ENCODE measurements at places on chromosomes 5 and 9.
A peak's percentile ranks its signal among the peaks of the same experiment; 100 is the strongest.

DNA sequence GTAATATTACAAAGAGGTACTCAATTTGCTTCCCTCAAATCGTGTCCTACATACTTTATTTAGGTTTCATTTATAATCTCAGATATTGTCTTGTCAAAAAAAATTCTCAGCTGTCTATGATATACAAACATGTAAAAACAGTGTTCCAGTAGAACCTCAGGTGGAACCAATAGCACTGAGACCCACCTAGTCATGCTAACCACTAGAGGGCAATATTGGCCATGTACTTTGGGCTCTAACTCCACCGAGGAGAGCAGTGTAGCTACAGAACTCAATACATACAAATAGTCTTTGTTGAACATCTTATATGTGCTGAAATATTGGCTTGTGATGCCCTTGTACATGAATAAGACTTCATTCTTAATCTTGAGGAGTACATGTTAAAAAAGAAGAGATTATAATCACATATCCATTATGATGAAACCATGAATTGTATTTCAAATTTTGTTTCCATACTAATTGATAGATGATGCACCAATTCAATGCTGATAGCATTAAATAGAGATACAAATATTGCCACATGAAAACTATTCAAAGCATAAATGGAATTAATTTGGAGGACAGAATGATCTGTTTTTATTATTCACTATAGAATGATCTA is 71.2 kb upstream of the CNTLN start:
- peak; percentile 25 for DNase-seq

DNA sequence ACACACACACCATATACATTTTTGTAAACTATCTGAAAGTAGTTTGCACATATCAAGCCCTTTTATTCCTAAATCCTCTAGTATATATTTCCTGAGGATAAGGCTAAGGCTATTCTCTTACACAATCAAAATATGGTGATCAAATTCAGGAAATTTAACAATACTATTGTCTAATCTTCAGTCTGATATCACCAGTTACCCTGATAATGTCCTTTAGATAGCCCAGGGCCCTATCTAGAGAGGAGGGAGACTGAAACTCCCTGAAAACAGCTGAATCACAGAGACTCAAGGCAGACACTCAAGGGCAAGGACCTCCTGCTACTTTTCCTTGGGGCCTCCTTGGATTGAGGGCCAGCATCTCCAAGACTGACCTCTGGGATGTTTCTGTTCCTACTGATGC is 30.4 kb downstream of the PTTG1 start:
- DNase-seq = no peak

GRCh38 chr9:113769412-113769811 is 106.7 kb upstream of the ZNF618 start:
- no peak for DNase-seq

- DNase-seq = no peak
Observed at GRCh38 chr5:171606414-171607024, 179.1 kb upstream of the SMIM23 start.

- DNase-seq = peak; percentile 33
Observed at GRCh38 chr5:83608122-83608521, 112.5 kb downstream of the HAPLN1 start.

GRCh38 chr5:580436-580835 is 31.7 kb upstream of the CEP72 start:
- no peak for DNase-seq

- no peak for DNase-seq
Observed at GRCh38 chr5:178832618-178833201, 27.0 kb upstream of the ZNF354B start.

DNA sequence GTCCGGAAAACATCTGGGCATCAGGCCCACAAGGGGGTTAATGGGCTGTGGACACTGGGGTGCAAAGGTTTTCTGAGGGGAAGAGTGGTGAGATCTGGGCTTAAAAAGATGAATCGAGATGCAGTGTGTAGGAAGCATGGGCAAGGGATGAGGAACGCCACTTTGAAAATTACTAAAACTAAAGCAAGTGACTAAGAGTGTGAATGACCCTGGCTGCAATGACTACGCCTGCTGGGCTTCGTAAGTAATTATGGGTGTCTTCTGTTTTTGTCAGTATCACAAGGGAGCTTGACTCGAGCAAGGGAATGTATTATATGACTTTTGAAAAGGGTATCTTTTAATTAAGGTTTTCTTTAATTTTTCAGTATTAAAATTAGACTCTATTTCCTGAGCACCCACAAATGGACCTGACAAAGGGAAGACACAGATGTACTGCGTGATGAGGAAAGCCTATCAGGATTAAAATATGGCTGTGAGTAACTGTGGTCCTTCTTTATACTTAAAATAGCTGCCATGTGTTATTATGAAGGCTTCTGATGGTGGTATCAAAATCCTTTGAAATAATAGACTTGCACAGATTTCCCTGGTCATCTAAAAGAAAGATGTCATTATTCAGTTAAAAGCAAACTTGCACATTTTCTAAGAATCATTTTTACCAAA is 4.2 kb downstream of the CTXN3 start:
- DNase-seq = no peak

DNA sequence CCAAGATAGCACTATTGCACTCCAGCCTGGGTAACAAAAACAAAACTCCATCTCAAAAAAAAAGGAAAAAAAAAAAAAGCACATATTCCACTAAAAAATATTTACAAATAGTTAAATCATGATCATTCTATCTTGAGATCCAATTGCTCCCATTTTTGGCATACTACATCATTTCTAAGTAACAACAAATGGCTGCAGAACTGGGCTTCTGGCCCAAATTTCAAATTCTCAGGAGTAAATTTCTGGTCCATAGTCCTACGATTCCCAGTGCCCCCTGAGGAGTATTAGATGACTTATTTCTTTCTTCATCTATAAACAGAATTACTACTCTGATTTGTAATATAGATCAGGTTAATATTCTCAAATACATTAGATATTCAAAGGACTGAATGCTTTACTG is 62.1 kb downstream of the CEMIP2 start:
- no peak for DNase-seq

- DNase-seq = no peak
Observed at GRCh38 chr5:92800365-92800764, 780.7 kb downstream of the NR2F1-AS1 start.

- DNase-seq = no peak
Observed at GRCh38 chr5:98341038-98342032, 432.1 kb upstream of the RGMB start.

DNA sequence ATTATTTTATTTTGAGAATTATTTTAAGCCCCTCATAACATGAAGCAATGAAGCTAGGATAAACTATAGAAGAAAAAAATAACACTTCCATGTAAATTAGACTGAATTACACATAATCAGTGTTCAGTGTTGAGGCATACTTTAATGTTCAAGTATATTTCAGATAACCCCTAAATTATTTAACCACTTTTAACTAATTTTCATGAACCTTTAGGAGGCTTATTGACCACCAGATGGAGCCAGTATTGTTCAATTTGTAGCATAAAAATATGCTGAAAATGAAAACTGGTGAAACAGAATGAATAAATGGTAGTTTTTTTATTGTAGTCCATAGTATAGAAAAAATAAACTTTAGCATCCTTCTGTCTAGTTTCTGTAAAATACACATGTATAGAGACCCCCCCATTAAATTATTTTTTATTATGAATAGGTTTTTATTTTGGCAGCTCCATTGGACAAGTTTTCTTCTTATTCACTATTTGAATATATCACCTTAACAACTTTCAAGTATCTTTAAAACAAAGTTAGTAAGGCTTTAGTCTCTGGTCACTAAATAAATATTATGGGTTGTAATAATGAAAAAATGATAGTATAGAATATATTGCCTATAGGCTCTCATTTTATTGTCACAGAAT is 190.1 kb downstream of the CWC27 start:
- peak; percentile 60 for DNase-seq

- DNase-seq = no peak
Observed at GRCh38 chr9:37899041-37899440, 4.9 kb downstream of the SLC25A51 start.

GRCh38 chr5:93151121-93151520 is 429.9 kb downstream of the NR2F1-AS1 start:
- DNase-seq = no peak

DNA sequence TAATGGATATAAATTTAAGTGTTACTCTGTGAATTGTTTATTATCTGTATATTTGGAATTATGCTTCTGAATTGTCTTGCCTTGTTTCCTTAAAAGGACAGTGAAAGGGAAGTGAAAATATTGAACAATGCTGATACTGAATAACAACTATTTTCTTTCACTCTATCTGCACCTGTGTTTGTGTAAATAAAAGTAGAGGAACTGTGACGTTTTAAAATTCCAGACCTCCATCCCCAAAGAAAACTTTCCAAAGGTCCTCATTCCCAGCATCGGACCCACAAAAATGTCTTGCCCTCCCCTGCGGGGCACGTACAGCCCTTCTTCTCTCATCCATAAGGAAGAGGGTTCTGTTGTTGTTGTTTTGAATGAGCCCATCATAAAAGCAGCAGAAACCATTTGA is 100.0 kb downstream of the NLN start:
- no peak for DNase-seq

DNA sequence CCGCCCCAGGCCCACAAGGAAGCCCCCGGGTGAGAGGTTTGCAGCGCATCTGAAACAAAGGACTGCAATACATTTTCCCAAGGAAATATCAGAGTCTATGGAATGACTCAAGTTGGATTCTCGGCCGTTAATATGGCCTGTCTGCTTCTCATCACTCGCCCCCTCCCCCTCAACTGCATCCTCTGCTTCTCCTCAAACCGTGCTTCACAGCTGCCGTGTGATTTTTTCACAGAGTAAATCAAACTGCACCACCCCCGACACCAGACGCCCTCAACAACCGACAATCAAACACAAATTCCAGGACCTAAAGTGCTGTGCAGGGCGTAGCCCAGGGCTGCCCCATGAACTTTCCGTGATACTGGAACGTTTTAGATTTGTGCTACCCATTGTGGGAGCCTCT is 176.9 kb downstream of the ROR2 start:
- DNase-seq = no peak

DNA sequence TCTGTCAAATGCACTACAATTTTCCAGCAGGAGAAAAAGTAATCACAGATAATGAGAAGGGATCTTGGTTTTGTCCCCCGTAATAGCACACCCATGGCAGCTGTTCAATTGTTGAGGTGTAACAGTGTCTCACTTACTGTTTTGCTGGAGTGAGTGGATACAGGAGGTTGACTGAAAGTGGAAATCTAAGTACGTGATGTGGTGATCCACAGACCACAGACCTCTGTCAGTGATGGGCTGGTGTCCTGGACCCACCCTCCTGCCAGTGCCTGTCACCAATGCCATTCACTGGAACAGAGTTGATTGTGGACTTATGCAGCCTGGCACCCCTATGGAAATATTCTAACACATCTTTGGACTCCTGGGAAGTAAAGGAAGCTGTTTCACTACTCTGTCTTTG is 261.7 kb downstream of the TRPM3 start:
- DNase-seq = no peak

GRCh38 chr5:40547994-40548575 is 131.6 kb upstream of the PTGER4 start:
- no peak for DNase-seq

DNA sequence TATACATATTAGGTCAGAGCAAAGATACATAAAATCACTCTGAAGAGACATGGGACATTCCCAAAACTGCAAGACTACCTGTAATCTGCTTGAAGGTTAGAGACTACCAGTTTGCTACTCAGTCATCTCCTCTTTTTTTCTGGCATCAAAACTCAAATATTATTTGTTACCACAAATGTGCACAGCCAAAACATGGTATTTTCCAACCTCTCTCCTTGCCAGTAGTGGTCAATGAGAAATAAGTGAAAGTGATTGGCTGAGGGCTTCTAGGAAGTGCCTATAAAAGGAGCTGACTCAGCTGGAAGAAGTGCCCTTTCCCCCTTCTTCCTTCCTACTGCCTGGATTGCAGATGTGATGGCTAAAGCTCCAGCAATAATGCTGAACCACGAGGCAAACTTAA is 13.8 kb downstream of the GZMK start:
- no peak for DNase-seq

DNA sequence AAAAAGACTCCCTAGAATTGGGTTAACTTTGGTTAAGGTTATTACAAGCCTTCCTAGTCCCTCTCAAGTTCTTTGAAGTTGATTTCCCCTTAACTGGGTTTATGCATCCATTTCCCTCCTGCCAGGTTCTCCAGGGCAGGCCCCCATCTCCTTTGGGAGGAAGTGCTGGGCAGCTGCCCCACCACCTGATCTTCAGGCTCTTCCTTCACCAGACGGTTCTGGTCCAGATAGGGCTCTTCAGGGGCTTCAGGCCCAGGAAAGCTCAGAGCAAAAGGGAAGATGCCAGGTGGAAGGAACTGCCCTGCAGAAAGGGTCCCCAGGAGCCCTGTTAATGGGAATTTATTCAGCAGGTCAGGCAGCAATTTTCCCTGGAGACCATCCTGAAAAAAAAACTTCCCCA is 2.1 kb downstream of the SMIM32 start:
- no peak for DNase-seq

DNA sequence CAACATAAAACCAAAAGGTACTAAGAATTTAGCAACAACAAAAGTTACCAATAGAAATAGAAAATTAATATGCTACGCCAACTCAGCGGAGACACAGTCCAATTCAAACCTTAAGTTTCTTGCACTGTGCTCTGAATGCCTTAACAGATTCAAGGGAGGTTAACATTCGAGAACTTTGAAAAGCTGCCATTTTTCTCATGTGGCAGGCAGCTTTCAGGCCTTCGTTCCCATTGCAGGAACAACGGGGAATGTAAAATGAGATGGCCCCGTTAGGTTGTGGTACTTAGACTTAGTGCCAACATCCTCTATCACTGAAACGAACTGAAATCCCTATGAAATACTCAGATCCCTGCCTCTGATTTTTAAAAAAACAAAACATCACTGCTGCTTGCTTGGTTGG is 22.4 kb downstream of the FNBP1 start:
- no peak for DNase-seq

- DNase-seq = no peak
Observed at GRCh38 chr5:169646856-169647255, 9.8 kb downstream of the DOCK2 start.

- DNase-seq = peak; percentile 40
Observed at GRCh38 chr9:6715755-6716643, 41.8 kb upstream of the KDM4C start.

DNA sequence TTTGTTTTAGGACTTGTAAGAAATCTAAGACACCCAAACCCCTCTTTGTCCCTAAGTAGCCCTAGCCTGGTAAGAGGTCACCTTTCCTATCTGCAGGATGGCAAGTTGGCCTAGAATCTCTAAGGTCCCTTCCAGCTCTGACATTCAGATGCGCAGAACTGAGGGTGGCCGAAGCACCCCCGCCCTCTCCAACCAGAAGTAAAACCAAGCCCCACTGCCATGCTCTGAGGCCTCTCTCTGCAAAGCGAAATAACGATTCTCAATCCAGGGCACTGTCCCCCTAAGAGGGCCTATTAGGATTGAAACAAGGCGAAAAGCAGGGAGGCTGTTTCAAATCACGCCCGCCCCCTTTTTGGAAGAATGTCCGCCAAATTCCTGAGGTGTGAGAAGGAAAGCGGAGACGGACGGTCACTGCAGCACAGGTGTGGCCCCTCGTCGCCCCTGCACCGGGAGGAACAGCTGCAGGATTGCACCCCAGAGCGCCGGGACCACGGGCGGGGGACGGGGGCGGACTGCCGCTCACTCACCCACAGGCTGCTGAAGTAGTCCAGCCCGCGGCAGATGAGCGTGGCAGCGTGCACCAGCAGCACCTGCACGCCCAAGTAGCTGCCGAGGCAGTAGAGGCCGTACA is 824 bp downstream of the TMEM245 start:
- DNase-seq = no peak

- DNase-seq = peak; percentile 33
Observed at GRCh38 chr5:82885627-82886389, 191.4 kb downstream of the TMEM167A start.

- DNase-seq = no peak
Observed at GRCh38 chr9:89864731-89865130, 259.9 kb downstream of the GADD45G start.
